Lower leg skin (tissue), 4 donors: ENCODE measurements at places on chromosomes 12 and 14.

DNA sequence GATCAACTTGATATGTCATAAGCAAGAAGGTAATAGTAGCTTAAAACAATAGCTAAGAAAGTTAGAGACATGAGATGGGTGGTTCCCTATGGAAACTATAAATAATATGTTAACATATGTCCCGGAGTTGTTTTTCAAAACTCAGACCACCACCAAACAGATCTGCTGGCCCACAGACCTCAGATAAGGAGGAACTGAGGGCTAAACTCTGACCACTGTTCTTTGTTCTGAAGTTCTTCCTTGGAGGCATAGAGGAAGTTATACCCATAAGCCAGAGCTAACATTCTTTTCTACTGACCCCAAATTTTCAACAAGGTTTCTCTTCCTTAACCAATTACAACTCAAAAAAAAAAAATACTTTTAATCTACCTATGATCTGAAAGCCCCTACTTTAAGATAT, 156.1 kb upstream of the FSCB start:
- no peak for DNase-seq

DNA sequence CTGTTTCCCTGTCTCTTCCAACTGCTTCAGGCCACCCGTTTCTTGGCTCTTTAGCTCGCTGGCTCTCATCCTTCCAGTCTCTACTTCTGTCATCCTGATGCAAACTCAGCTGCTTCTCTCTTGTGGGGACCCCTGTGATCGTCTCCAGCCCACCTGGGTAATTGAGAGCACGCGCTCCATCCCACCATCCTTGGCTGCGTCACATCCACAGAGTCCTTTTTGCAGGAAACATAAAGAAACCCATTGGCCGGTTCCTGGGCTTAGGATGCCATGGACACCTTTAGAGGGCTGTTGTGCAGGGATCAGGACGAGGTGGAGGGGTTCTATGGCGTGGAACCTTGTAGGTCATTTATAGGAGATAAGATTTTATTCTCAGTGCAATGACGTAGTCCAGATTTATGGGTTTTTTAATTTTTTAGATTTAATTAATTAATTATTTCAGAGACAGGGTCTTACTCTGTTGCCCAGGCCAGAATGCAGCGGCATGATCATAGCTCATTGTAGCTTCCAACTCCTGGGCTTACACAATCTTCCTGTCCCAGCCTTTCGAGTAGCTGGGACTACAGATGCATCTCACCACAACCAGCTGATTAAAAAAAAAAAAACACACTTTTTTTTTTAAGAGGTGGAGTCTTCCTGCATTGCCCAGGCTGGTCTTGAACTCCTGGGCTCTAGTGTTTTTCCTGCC, 82.6 kb downstream of the CCDC92 start:
- no peak for DNase-seq

DNA sequence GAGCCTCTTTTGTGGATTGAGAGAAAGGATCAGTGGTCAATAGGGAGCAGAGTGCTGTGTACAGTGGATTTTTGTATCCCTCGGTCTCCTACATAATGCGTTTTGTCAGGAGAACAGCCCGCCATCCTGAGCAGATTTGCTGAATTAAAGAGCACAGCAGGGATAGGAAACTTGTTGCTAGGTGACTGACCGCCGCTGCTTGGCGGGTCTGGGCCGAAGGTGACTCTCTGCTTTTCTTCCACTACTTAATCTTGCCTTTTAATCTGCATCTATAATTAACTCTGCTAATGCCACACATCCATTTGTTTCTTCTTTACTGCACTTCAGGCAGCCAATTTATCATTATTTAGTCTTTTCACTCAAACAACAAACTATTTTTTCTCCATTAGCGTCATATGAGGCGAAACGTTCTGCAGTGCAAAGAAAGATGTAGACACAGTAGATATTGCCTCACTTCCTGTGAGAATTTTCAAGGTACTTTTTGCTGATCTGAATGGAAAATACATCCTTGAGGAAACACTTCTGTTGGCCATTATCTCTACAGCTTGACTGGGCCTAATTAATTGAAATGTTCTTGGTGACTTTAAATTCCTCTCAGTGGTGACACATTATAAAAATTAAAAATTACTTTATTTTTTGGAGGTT, 108.0 kb downstream of the PPM1A start:
- no peak for DNase-seq

DNA sequence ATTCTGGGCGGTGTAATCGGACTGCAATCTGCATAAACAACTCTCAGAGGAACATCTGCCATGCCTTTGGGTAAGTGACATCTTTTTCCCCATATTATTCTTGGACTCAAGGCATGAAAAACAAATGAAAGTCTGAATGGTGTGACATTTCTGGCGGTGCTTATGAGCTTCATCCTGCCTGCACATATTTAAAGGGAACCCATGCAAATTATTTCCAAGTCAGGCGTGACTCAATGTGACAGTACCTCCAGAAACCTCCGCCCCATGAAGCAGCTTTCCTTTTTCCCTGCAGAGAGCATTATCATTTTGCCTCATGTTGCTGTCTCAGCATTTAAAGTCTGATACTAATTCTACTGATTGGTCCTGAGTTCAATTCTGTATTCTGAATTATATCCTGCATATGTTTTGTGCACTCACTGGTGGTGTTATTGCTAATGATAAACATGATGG, 585.4 kb downstream of the SNAPC1 start:
- DNase-seq: no peak

DNA sequence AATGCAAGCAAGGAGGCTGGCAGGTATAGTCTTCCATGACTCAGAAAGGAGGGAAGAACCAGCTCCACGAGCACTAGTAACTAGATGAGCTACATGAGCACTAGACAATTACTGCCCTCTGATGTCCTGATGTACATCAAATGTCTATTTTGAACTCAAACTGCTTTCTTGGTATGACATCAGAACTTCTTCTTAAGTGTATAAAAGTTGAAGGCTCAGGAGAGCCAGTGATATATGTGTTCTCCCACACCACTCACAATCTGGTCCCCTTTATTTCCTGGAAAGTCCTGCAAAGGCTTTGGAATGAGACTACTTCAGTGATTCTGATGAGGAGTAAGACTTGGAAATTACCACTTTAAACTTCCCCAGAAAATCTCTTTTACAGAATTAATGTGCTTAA, 18.5 kb upstream of the DHRS7 start:
- no peak for DNase-seq

DNA sequence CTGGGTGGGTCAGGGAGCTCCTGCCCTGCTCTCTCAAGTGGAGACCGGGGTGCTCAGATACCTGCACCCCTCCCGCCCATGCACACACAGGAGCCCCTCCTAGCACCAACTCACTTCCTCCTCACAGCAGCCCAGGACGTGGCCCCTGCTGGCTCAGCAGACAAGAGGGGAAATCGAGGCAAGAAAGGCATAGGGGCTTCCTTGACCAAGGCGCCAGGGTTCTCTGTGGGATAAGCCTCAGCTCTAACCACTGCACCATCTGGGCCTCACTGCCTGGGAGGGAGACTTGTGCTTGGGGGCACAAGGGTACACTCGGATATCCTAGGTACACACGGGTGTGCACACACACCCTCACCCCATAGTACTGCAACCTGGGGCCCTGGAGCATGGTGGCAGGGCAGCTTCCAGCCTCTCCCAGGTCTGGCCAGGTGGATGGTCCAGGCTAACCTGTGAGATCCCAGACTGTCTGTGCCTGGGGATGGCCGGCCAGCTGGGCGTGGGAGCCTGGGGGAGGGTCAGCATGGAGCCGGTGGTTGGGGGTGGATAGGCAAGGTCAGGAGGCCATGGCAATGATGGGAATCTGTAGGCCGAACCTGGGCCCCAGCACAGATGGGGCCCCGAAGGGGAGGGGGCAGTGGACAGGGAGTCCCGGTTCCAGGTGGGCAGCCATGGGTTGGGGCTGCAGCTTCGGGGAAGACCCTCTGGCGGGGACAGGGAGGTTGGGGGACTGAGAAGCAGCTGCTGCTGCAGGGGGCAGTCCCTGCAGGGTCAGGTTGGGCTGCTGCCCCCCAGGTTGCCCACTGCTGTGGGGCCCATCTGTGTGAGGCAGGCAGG, 312.4 kb downstream of the TMEM121 start:
- DNase-seq: peak; percentile 81

- DNase-seq: no peak
These were observed 8.5 kb upstream of the SYNJ2BP start for GRCh38 chr14:70425354-70425753.

- DNase-seq: no peak
These were observed 8.3 kb downstream of the IKZF4 start for GRCh38 chr12:56029166-56029519.

DNA sequence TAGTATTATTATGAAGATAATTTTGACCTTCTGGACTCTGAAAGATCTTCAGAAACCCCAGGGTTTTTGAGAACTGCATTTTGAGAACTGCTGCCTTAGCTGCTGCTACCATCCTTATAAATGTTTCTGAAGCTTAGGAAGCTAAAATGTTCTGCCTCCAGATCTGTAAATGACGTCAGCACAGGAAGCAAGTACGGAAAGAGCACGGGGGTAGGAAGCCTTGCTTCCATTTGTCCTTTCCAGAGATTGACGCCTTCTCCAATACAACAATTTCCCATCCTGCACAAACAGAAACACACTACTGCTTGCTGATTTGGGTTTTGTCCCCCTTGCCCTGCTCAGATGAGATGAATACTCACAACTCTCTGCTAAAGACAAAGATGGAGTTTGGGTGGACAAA, 17.9 kb downstream of the RAD52 start:
- DNase-seq: no peak

DNA sequence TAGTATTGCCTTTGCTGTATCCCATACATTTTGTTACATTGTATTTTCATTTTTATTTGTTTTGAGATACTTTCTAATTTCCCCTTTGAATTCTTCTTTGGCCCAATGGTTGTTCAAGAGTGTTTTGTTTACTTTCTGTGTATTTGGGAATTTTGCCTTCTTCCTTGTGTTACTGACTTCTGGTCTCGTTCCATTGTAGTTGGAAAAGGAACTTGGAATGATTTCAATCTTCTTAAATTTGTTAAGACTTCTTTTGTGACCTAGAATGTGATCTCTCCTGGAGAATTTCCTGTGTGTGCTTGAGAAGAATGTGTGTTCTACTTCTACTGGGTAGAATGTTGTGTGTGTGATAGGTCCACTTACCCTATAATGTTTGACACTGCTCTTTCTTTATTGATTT, 304.4 kb upstream of the RTL1 start:
- no peak for DNase-seq

DNA sequence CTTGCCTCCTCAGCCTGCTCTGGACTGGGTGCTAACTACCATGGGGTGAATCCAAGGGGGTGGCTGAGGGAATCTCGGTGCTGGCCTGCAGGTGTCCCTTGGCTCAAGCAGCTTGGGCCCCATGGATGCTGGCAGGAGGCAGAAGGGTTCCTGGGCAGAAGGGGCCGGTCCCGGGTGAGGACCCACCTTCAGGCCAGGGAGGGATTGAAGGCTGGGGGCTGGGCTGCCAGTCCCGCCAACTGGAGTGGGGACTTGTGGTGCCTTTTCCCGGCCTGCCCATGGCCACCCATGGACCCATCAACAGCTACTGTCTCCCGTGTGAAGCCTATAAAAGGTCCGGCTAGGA, 550.1 kb downstream of the SLC6A15 start:
- DNase-seq: no peak

DNA sequence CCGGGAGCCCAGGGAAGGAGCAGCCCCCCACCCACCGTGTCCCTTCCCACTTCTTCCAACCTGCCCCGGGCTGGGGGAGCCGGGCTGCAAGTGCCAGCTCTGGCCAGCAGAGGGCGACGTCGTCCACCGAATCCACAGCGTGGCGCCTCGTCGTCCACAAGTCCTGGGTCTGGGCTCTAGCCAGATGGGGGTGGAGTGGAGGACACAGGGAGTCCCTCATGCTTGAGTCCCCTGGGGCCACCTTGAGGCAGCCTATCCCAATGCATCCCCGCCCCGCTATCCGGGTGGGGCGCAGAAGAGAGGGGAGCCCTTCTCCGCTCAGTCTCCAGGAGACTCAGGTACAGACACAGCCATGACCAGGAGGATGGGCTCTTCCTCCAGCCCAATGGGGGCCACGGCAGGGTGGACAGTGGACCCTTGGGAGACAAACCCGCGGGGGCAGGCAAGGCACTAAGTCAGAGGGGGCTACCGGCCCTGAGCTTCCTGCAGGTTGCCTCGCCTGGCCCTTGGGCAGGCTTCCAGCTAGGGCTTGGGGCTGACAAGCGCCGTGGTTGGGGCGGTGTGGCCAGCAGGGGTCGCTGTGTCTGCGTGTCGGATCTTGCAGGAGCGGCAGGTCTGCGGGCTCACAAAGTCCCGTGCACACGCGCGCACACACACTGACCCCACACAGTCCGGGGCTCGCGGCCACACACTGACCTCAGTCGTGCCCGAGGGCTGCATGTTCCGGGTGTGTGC, 5.5 kb downstream of the AQP5 start:
- peak; percentile 98 for DNase-seq

DNA sequence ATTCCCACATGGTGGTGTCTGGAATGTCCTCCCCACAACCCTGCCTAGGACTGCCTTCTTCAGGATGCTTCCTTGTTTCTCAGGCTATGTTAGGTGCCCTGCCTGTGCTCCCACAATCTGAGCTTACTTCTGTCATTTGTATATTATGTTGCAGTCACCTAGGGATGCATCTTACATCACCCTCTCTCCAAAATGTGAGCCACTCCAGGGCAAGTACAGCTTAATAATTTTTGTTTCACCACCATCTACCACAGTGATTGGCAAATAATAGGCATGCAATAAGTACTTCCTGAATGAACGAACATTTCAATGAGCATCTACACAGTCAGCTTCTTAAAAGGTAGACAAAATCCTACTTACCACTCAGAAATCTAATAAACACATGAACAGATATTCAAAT, 37.6 kb downstream of the ZFYVE26 start:
- no peak for DNase-seq

GRCh38 chr14:90255871-90256270, 482 bp upstream of the PSMC1 start:
- no peak for DNase-seq

GRCh38 chr14:105119408-105120025, 49.1 kb downstream of the JAG2 start:
- no peak for DNase-seq

- peak; percentile 87 for DNase-seq
These were observed 10.8 kb downstream of the FBXL14 start for GRCh38 chr12:1583421-1584078.

DNA sequence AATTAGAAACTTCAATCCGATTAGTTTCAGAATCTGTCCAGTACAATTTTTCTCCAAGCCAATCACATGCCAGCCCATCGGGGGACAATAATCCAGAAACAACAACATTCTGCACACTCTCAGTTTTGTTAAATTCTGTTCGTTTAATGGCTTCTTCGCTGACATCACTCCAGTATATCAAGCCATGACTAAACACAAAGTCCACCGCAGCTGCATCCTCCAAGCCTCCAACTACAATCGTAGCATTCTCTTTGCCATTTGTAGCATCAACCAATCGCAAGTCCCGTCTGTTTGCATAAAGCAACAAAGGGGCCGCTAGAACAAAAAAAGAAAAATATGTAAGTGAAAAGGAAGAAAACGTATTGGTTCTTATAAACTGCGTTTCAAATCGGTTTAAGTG, 22.5 kb downstream of the LRP6 start:
- no peak for DNase-seq

- DNase-seq: no peak
These were observed 1075.8 kb upstream of the TMEM132C start for GRCh38 chr12:127191129-127191528.

GRCh38 chr14:46058964-46059563, 592.5 kb downstream of the RPL10L start:
- no peak for DNase-seq
